ENCODE measurements at places on chromosomes 11 and 22.

GRCh38 chr11:107252429-107253161 lies 205.0 kb downstream of the CWF19L2 start:
- DNase-seq = no peak

GRCh38 chr22:31488988-31489617 lies 539 bp downstream of the EIF4ENIF1 start:
- peak; percentile 26 for DNase-seq

- DNase-seq = no peak
Observed at GRCh38 chr11:46001448-46001914, 79.0 kb downstream of the LARGE2 start.

DNA sequence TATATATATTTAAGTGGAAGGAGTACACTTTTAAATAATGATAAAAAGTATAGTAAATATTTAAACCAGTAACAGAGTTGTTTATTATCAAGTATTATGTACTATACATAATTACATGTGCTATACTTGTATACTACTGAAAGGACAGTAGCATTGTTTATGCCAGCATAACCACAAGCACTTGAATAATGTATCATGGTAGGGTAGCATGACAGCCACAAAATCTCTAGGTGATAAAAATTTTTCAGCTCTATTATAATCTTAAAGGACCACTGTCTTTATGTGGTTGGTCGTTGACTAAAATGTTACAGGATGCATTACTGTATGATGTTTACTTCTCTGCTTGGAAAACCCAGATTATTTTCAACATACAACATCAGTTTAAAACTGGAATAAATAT lies 349.2 kb downstream of the CASP12 start:
- no peak for DNase-seq

GRCh38 chr11:134229126-134229790 lies 4.8 kb downstream of the VPS26B start:
- no peak for DNase-seq

- no peak for DNase-seq
Observed at GRCh38 chr11:77269484-77270123, 31.9 kb downstream of the GDPD4 start.

GRCh38 chr11:2369896-2370295 lies 7.2 kb upstream of the CD81 start:
- no peak for DNase-seq

GRCh38 chr22:28411125-28411524 lies 268.5 kb downstream of the TTC28 start:
- DNase-seq = no peak

DNA sequence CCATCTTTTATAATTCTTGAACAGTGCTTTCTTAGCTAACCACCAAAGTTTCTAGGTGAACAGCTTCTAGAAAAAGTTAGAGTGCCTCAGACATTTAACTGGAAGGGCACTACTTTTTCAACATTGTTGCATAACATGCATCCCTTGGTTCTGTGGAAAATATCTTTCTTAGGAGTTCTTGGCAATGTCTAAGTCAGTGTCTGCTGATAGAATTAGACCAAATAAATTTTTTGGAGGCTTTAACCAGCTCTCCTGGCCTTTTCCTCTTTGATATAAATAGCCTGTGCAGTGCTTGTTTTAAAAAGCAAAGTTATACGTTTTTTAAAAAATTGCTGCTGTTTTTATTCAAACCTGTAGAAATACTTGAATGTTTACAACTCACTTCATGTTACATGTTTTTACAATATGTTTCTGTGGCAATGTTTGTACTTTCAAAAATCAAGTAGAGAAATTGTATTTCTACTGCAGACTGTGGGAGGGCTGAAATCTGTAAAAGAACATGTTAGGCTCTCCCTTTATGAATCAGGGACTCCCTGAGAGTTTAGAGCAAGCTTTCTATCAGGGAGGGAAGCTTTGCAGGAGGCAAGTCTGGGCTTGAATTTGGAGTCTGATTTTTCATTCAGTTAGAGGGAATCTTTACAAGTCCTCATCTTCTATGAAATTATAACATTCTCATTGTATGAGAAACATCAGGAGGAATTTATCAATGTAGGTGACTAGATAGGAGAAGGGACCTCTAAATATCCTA lies 16.3 kb upstream of the PANX1 start:
- no peak for DNase-seq

- no peak for DNase-seq
Observed at GRCh38 chr22:39859903-39860588, 33.5 kb downstream of the ENTHD1 start.

GRCh38 chr11:132704781-132705375 lies 827.4 kb downstream of the OPCML start:
- DNase-seq = no peak

GRCh38 chr11:47101406-47101805 lies 75.3 kb downstream of the ARFGAP2 start:
- DNase-seq = no peak

DNA sequence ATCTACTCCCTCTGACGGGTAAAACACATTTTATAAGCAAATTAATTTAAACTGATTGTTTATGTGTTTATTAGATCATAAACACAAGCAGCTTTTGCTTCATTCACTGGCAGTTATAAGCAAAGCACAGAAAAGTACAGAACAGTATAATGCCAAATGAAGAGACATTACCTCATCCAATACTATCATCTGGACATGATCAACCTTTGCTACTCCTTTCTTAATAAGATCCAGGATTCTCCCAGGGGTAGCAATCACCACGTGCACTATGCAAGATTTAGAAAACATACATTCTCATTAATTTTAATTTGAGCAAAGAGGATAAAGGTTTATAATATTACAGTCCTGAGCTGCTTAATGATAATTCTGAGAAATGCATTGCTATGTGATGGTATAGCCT lies 27.9 kb downstream of the DDX6 start:
- no peak for DNase-seq

GRCh38 chr11:12818333-12819015 lies 144.3 kb downstream of the TEAD1 start:
- DNase-seq = no peak

DNA sequence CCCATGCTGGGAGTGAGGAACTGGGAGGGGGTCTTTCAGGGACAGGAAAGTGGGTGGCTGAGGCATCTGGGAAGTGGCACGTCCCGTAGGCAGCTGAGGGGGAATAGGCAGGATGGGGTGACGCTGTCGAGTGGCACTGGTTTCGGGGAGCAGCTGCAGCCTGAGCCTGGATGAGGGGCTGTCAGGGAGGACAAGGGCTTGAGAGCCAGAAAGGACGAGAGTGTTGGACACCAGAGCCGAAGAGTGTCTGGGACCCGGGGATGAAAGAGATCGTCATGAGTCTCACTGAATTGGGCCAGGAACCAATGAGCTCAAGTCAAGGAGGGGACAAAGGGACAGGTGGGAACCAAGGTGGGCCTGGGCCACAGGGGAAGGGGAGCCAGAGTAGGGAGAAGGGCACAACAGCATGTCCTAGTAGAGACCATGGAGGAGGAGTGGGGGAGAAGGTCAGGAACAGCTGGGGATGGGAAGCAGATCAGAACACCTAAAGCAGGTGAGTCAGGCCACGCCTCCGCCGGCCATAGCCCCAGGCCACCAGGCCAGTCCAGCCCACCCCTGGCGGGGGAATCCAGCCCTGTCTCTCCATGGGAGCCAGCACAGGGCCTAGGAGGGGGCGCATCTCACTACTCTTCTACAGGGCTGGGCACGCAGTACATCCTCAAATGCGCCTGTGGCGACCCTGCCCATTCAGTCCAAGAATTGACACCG lies 4.2 kb downstream of the RAB3IL1 start:
- no peak for DNase-seq

- no peak for DNase-seq
Observed at GRCh38 chr11:2302306-2302895, 588 bp downstream of the TSPAN32 start.

DNA sequence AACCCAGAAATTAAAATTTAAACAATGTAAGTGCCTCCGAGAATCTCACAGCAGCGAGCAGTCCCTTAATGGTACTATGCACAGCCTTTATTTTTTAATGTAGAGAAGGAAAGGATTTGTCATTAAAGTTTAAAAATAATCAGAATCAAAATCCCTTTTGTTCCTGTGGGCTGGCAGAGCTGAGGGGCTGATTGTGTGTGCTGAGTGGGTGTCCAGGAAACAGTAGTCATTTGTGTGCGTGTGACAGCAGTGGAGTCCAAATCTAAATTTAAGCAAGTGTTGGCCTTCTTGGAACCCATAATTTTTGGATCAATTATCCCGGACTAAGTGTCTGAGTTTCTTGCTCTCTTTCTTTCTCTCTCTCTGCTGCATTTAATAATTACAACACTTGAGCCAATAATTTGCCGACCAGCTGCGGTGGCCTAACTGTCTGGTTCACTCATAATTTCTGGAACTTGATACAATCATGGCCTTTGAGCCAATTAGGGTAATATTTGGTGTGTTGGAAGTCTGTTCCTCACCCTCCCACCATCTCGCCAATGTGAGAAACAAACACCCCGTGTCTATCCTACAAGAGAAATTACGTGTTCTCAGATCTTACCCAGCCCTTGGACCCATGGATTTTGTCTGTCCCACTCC lies 528.0 kb downstream of the SOX6 start:
- DNase-seq = no peak

DNA sequence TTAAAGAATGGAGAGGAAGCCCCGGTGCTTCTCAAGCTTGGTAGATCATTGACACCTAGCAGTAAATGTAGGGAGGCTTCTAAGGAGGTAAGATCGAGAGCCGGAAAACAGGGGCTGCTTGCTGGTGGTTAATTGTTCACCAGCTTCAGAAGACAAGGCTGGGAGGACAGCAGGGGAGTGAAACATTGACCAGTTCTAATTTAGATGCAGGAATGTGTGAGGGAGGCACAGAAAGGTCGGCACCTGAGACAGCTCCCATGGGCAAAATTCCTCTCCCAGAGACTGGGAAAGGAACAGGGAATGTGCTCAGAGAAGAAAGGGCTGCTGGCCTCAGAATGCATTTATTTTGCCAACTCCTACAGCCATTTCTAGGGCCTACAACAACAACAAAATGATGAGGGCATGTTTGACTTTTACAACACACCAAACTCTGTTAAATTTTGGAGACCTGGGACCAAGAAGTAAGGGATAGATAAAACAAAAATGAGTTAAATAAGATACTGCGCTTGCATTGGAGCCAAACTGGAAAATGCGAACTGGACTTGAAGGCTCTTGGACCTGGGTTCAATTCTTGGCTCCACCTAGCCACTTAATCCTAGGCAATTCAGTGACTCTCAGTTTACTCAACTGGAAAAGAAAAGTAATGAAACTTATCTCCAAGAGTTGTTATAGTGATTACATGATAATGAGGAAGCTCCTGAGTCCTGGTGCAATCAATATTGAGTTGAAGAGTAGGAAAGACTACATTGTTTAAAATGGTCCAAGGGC lies 31.0 kb downstream of the FZD4 start:
- DNase-seq = no peak

DNA sequence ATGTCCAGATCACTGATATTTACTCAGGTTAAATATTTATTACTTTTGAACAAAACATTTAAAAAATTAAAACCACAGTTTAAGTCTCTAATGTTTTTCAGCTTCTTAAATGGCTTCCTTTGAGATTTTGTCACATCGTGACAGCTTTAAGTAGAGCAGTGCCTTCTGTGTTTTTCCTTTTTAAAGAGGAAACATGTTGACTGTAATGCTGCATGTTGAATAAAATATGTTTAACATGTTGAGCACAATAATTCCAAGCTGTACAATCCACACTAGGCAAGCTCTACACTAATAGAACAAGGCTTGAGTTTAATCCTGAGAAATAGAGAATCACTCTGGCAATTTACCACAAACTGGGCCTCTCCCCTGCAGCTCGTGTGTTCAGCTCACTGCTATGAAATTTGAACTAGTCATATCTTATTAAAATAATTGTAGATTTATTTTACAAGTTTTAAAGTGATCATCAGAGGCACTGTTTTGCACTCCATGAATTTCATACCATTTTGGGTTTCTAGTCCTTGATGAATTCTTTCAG lies 368.3 kb downstream of the SOX6 start:
- no peak for DNase-seq

DNA sequence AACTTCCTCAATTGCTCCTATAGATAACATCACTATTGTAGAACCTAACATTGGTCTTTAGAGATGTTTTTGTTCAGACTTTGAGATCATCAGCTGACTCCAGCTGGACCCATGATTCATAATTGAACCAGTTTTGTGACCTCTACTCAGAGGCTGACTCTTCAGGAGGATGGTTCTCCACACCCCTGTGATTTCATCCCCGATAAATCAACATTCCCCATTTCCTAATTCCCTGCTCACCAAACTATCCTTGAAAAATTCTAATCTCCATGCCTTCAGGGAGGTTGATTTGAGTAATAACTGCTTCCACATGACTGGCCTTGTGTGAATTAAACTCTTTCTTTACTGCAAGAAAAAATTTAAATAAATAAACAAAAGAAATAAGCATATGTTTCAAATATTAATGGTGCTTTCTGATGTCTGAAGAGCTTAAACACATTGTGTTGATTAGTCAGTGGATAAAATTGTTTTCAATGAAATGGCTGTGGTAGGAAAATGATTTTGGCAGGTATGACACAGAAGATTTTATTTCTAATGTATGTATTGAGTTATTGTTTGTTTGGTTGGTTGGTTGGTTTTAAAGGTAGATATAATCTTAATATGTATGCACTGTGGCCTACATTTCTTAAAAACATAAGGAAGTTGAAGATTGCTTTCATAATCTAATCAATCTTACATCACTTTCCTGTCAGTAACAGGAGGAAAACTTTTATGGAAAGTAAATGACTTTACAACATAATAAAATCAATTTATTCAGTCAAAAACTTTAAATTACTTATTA lies 427.9 kb upstream of the CCDC179 start:
- DNase-seq = no peak

DNA sequence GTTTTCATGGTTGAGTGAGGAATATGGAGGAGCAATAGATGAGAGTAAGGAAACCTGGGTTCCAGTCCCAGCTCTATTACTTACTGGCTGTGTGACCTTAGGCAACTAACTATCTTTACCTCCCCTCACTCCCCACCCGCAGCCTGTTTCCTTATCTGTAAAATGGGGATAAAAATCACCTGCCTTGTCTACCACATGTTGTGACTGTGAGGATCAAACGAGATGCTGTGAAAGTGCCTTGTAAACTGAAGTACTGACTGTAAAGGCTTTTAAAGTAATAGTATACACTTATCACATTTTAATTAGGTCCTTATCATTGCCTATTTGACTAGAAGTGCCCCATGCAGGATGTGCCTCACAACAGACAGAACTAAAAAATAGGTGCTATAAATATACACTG lies 18.9 kb upstream of the PPP2R1B start:
- DNase-seq = no peak

All from activated T-cell treated with anti-CD3 and anti-CD28 coated beads for 24 hours (primary cell).